Activated gamma-delta T cell (primary cell): ENCODE measurements at places on chromosomes 5 and 9.

GRCh38 chr5:76544268-76544926, 78.8 kb downstream of the F2RL2 start:
- no peak for DNase-seq

DNA sequence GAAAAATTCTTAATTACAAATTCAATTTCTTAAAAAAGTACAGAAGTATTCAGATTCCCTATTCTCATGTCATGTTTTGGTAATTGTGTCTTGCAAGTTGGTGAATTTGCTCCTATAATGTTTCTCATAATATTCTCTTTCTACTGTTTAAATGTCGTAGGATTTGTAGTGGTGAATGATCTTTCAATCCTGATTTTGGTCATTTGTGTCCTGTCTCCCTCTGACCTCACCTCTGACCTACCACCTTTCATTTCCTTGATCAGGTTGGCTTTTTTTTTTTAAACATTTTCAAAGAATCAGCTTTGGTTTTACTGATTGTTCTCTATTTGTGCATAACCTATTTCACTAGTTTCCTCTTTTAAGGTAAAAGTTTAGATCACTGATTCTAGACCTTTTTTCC, 102.6 kb downstream of the AUH start:
- DNase-seq: no peak

DNA sequence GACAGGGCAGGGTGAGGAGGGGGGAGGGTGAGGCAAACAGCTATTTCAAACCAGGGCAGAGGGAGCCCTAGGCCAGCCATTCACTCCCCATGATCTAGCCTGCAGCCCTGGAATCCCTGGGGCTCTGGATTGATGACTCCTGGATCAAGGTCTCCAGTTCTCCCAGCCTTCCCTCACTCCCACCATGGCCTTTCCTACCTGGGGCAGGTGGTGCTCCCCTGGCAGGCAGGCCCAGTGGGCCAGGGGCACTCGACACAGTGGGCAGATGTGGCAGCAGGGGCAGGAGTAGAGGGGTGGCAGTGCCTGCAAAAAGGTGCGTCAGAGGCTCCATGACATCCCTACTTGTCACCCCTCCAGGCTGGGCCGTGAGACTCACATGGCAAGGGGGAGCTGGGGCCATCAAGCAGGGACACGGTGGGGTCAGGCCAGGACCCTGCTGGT, 6.0 kb downstream of the KIF12 start:
- no peak for DNase-seq

DNA sequence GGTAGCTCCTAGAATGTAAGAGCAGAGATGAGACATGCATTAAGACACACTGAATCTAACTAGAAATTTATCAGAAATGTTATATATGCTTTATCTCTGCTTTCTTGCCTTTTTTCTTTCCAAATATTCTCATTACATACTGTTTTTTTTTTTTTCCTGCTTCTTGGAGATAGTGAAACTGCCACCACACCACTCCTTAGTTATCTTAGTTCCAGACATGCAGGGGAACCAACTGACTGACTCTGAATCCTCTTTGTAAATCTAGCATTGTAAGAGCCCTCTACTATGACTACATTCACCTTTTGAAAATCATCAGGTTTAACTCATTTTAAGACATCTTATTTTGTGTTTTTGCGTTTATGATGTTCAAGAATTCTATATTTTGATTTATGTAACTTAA, 181.3 kb upstream of the ST8SIA4 start:
- no peak for DNase-seq

GRCh38 chr9:89657765-89658164, 53.0 kb downstream of the GADD45G start:
- DNase-seq: no peak

DNA sequence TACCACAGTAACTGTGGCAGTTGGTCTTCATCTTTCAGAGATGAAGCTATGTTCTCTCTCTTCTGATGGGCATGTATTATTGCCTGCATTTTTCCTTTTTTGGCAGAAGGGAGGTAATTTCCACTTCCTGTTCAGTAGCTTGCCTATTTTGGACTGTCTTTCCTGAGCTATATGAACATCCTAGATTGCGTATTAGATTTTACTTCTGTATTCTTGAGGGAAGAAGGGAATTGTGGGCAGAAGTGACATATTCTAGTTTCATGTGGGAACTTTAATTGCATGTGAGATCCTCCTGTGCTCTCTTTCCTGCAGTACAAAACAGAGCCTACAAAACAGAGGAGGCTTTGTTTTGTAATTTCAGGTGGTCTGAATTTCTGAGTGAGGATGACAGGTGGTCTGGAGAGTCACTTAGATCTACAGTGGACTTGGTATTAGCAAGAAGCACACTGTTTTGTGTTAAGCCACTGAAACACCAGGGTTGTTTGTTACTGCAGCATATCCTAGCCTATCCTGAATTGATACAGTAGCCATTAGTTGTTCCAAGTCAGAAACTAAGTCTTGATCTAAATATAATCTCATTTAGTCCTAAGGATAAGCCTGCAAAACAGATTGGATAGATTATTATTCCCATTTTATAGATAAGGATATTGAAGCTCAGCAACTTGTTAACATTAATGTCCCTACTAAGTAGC, 68.1 kb downstream of the AOPEP start:
- no peak for DNase-seq

DNA sequence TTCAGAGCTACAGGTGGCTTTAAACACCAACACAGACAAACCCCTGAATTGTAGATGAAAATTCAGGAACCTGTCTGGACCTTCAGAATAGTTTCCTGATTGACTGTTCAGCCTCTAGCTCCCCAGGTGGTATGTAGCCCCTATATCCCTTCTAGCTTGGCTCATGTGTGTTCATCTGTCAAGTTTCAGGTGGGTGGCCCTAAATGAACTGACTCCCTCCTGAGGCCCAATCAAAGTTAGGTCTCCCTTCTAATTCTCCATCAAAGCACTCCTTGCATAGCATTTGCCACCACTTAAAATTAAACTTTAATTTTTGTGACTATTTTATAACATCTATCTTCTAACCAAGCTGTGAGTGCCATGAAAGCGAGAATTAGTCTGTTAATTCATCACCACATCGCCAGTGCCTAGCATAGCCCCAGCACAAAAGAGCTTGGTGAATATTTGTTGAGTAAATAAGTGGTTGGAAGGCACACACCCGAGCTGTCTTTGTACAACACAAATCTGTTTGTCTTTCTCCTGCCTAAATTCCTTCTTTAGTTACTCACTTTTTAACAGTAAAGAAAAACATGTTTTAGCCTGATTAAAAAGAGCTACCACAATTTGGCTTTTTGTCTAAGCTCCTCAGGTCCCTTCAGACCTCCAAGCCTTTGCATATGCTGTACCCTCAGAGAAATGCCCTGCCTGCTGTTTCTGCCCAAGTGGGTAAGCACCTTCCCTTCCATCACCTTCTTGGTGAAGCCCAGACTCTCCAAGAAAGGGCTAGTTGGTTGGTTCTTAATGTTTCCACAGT, 138.1 kb upstream of the HMHB1 start:
- no peak for DNase-seq

DNA sequence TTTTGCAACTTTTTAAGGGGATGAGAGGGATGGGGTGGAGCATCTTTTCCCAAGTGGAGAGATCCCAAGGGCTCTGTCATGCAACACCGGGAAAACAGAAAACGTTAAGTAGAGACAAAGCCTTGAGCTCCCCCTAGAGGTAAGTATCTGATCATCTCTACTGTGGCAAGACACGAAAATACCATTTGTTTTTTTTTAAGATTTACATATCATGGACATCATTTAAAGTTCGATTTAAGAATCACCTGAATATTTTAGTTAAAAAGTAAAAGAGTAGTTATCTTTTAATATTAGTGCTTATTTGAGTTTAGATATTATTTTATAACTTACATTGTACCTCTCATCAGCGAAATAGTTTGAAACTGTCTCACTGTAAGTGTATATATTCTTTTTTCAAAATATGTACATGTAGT, 200.4 kb downstream of the LRRC70 start:
- no peak for DNase-seq

DNA sequence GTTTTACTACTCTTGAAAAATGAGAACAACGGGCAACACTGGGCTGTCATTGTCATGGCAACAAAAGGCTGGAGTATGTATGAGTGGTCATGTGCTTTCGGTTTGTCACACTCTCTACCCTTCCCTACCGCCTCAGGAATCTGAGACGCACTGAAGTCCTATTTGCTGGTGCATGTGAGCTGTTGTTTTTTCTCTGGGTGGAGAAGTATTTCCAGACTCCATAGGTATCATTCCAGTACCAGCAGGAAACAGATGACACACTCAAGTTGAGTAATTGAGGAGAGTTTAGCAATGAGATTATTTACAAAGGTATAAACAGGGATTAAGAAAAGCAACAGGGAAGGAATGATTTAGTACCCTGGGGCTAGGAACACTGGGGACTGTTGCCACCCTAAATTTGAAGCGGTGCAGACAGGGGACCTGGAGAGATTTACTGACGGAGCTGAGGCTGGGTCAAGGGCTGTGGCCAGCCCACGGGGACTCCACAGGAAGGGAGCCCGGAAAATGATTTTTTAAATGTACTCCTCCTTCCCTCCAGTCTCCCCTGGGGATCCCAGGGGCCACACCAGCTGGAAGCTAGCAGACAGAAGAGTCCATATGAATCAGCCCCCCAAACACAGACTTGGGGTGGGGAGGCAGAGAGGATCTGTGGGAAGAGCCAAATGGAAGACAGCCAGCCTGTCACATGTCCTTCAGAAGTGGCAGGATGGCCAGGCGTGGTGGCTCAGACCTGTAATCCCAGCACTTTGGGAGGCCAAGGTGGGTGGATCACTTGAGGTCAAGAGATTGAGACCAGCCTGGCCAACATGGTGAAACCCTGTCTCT, 13.2 kb upstream of the ZBTB43 start:
- DNase-seq: no peak

- no peak for DNase-seq
Observed at GRCh38 chr5:157180374-157181264, at the start of gene ITK. ITK (plus strand) TSS chr5:157180840; CDS start chr5:157180978, 138 bp downstream.

GRCh38 chr9:89776795-89777525, 172.1 kb downstream of the GADD45G start:
- no peak for DNase-seq

- DNase-seq: no peak
Observed at GRCh38 chr5:68708156-68708841, 385.5 kb upstream of the SLC30A5 start.

DNA sequence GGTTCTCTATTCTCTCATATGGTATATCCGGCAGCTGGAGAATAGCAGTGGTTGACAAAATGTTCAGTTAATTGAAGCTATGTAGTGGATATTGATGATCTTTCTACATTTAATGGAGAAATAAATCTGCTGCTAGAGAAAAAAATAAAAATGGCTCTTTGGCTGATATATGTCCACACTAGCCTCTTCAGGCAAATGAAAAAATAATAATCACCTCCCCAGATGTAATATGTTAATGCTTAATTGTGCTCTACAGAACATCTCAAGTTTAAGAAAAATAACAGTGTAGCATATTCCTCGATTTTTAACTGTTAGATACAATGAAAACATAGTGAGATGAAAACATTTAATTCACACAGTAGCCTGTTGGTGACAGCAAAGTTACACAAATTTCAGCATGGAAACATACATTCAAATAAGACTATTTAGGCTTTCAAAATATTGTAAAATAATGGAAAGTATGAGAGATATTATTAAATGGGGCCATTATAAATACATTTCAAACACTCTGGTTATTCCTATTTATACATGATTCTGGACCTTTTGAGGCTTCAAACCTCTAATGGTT, 543.0 kb downstream of the MAT2B start:
- DNase-seq: no peak

DNA sequence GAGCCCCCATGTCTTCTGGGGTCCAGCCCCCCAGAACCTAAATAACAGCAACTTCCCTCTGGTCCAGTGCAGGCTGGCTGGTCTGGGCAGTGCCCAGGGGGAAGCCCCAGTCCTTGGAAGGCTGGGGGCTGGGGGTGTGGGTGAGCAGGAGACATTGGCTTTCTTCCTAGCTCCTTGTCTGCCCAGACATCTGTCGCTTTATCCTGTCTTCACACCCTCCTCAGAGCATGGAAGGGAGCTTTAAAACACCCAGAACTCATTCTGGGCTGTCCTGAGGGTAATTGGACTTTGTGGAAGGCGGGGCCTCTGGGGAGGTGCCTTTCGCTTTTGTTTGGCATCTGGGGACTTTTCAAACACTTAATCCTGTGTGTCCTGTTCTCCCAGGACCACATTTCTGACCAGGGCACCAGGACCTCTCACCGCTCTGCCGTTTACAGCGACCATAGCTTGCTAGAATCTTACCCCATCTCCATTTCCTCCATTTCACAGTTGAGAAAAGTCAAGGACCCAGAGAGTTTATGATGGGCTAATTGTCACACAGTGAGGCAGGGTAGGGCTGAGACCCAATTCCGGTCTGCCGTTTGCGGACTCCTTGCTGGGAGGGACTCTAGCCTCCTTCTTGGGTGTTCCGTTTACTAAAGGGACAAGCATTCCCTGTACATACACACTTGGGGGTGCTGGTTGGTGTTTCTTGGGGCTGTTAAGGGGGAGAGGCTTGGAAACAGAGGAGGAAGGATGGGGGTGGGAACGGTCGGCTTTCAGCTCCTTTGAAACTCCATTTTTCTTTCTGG, 1.1 kb downstream of the GSN start:
- DNase-seq: no peak

- no peak for DNase-seq
Observed at GRCh38 chr9:128438343-128439109, 17.3 kb upstream of the ODF2 start.

GRCh38 chr5:86679529-86679928, 61.8 kb downstream of the COX7C start:
- no peak for DNase-seq

GRCh38 chr5:27911216-27911615, 872.8 kb upstream of the CDH9 start:
- no peak for DNase-seq

DNA sequence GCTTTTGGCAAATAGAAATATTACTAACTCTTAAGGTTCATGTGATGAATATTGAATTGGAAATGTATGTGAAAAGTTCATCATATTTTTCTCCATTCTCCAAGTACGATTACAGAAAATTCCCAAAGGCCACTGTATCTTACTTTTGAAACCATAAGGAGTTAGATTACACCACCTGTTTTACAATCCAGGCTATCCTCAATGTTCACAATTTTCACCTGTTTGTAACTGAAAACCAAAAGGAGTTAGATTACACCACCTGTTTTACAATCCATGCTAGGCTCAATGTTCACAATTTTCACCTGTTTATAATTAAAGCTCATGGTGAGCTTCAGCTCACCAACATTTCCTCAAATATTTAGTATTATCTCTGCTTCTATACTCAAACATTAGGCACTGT, 188.0 kb downstream of the HCN1 start:
- no peak for DNase-seq

GRCh38 chr9:124340219-124341069, 74.8 kb downstream of the PSMB7 start:
- DNase-seq: no peak

GRCh38 chr5:126235628-126236027, 187.6 kb upstream of the GRAMD2B start:
- DNase-seq: no peak

- no peak for DNase-seq
Observed at GRCh38 chr5:134374232-134374631, 2.9 kb downstream of the UBE2B start.

GRCh38 chr9:14221119-14221518, 92.8 kb downstream of the NFIB start:
- DNase-seq: no peak

- DNase-seq: no peak
Observed at GRCh38 chr5:127940854-127941253, 142.7 kb upstream of the SLC12A2 start.
